ENCODE measurements at places on chromosomes 1 and 21. TPM values are rescaled to one million over a fixed set of nuclear protein-coding genes. Genes with fewer than 3 reads are reported as not detected.

The AKR7A3 gene
- total RNA-seq: 0.17 TPM

The PLA2G5 gene
- total RNA-seq: not detected

The TFF3 gene
- not detected for total RNA-seq

The LYPD8 gene
- not detected for total RNA-seq

The MRPS15 gene
- total RNA-seq: 142 TPM

The CELA2B gene
- not detected for total RNA-seq

The FBLIM1 gene
- total RNA-seq: 4.1 TPM

The DENND2D gene
- 1.3 TPM for total RNA-seq

The CRYZL1 gene
- 15.9 TPM for total RNA-seq

The OR14A2 gene
- total RNA-seq: not detected

The CMPK1 gene
- total RNA-seq: 93.6 TPM

The OR2T33 gene
- total RNA-seq: not detected

The SHISAL2A gene
- not detected for total RNA-seq

Data from NCI-H460 (cell line).